HFF-Myc (cell line): ENCODE measurements at places on chromosomes 4 and X.

GRCh38 chr4:170089274-170089667 lies 485 bp downstream of the AADAT start:
- no peak for DNase-seq

DNA sequence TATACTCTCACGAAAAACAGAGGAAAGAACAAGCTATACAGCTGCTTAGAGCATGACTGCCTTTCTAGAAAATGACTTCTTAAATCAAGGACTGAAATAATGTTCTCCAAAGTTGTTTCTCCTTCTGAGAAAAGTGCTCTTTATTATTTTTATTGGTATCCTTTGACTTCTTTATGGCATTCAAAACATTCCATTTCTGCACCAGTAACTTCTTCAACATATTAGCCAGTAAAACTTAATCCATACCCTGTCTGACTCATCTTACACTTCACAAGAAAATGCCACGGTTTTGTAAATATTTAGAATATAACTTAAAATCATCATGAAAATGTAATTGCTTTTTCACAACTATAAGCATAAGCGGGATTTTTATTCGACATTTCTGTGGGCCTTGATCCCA lies 180.4 kb downstream of the NR3C2 start:
- no peak for DNase-seq

- DNase-seq: no peak
Observed at GRCh38 chrX:107199491-107199890, 6.7 kb downstream of the NUP62CL start.

GRCh38 chrX:129957241-129958082 lies 25.0 kb upstream of the BCORL1 start:
- DNase-seq: no peak

DNA sequence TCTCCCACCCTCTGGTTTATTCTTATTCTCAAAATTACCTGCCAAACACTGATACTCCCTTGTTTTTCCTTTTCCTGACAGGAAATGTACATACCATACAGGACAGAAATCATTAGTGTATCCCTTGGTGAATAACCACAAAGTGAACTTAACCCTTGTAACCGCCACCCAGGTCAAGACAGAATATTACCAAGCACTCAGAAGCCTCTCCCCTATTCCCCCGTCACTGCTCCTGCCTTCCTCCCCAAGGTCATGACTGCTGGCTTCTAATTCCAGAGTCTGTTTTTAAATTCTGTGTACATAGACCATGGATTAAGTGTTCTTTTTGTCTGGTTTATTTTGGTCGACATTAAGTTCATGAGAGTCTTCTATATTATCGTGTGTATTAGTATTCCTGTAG lies 37.7 kb downstream of the HTT start:
- no peak for DNase-seq

DNA sequence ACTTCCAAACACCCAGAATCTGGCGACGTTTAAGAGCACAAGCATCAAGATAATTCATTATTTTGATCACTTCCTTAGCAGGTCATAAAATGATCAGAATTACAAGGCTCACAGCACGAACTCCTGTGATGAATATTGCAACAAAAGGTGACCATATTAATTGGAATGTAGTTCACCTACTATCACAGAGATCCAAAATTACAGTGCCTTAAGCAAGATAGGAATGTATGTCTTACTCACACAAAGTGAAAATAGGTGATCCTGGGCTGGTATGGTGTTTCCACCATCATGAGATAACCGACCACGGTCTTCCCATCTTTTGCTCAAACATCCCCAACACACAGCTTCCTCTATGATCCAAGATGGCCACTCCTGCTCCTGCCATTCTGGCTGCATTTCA lies 131.2 kb downstream of the SCFD2 start:
- no peak for DNase-seq

- DNase-seq: no peak
Observed at GRCh38 chrX:42776195-42776594, 1.8 kb downstream of the PPP1R2C start.

DNA sequence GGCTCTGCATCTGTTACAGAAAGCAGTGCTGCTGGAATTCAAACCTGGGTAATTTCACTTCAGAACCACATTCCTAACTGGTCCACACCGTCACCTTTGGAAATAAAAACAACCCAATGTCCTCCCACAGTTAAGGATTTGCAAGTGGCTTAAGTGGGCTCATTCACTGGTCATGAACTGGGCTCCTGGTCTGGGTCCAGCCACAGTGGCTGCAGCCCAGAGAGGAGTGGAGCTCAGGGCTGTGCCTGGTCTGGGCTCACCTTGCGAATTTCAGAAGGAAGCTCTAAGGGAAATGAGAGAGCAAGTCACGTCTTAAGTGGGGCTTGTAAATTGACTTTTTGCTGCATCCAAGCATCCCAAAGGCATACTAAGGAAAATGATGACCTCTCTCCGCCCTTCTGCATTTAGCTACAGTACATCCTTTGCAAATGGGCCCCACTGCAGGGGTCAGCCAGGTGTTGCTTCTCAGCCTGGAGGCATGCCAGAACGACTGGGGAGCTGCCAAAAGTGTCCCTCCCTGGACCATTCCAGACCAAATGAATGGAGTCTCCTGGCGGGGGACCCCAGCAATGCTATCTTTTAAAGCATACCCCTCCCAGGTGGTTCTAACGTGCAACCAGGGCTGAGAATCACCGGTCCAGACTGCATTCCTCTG lies 25.6 kb upstream of the CRMP1 start:
- no peak for DNase-seq

DNA sequence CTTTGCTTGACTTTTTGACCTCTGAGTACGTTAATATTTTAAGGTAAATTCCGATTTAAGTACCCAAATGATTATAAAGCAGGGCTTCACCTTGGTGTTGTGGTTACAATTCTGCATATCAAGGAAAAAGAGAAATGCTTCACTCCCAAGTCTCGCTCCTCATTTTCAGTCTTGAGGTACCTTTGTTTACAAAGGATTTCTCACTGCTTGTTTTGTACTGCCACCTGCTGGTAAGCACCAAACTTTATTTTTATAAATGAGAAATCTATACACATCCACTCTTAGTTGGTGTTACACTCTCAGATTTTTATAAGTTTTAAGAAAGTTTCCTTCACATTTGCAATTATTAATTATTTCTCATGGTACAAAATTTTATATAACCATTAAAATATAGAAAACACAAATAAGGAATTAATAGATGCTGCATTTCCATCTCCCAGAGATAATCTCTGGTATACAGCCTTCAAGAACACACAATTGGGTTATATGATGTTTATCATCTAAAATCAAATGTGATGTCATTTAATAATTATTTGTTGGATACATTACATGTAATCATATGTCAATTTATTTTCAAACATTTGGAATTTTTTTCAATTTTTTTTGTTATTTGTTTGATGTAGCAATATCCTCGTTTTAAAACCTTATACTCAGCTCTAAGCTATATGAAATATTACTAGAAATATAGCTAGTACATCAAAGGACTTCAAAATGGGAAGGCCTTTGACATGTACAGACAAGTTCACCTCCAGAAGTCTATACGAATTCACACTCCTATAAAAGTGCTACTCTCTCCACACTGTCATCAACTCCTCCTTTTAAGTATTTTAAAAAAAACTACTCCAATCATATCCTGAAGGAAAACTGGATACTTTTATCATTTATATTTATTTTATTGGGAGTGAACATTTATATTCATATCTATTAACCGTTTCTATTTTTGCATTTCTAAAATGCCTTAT lies 179.9 kb downstream of the KCNIP4 start:
- DNase-seq: no peak

DNA sequence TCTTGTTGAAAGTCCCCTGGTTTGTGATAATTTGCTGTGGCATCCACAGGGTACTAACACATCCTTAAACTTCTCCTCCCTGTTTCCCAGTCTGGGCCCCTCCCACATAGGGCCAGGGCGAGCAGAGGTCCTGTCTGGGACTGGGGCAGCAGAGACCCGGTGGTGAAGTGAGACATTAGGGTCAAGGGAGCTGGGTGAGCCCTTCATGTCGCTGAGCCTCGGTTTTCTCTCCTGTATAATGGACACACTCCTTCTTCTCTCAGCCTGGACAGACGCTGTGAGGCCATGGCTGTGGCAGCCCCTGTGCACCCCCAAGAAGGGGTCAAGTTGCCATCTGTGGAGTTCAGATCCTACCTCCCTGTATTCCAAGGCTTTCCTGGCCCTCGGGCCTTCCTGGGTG lies 33.0 kb upstream of the HMX1 start:
- DNase-seq: no peak

GRCh38 chr4:102047616-102048015 lies 257.1 kb downstream of the BANK1 start:
- no peak for DNase-seq

- DNase-seq: no peak
Observed at GRCh38 chr4:153152501-153153338, 51.5 kb upstream of the TRIM2 start.

DNA sequence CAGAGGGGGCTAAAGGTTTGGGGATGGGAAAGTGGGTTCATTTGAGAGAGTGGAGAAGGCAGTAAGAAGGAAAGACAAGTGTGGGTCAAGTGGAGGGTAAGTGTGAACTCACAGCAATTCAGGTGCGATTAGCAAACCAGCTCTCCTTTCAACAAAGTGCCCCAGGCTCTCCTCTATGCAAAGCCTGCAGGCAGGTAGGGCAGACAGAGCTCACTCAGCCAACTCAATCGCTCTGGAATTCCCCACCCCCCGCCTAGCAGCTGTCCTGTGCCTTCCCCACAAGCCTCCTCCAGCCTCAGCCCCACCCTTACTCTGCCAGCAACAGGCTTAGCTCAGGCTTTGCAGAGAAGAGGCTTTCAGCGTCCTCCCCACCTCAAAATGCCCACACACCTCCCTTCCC lies 14.8 kb upstream of the MAMLD1 start:
- no peak for DNase-seq

GRCh38 chr4:151604238-151604637 lies 156.6 kb downstream of the GATB start:
- DNase-seq: peak; percentile 7

GRCh38 chrX:24235084-24235710 lies 78.7 kb downstream of the SUPT20HL2 start:
- no peak for DNase-seq
